ENCODE measurements at places on chromosomes 1 and 21. TPM values are rescaled to one million over a fixed set of nuclear protein-coding genes. Genes with fewer than 3 reads are reported as not detected.

The TIAM1 gene
- polyA plus RNA-seq: not detected

The KIRREL1 gene
- not detected for polyA plus RNA-seq

The KCNJ15 gene
- not detected for polyA plus RNA-seq

The PCP4L1 gene
- polyA plus RNA-seq: not detected

The NUP210L gene
- polyA plus RNA-seq: not detected

The BCAR3 gene
- 3.2 TPM for polyA plus RNA-seq

The PPIAL4G gene
- not detected for polyA plus RNA-seq

The GPR25 gene
- polyA plus RNA-seq: not detected

The SLC44A3 gene
- not detected for polyA plus RNA-seq

The TNFRSF9 gene
- 0.38 TPM for polyA plus RNA-seq

The ZNF683 gene
- not detected for polyA plus RNA-seq

DNA sequence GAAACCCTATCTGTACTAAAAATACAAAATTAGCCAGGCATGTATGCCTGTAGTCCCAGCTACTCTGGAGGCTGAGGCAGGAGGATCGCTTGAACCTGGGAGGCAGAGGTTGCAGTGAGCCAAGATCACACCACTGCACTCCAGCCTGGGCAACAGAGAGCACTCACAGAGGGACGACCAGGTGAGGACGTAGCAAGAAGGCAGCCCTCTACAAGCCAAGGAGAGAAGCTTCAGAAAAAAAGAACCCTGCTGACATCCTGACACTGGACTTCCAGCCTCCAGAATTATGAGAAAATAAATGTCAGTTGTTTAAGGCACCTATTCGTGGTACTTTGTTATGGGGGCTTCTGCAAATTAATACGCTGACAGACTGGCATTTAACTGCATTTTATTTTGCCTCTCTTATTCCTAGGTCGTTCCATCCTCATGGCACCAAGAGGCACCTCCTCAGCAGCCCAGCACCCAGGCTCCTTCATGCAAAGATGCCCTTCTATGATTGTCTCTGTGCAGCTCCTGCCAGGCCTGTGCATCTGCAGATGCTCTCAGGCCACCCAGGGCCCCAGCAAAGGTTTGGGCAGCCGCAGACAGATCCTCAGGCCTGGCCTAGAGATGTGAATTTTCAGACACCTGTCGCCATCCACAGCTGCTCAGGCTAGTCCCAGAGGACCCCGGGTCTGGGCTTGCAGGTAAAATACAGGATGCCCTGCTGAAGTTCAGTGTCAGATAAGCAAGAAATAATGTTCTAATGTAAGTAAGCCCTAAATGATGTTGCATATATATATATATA lies 86.0 kb upstream of the COX20 start:
- no peak for DNase-seq
- H3K4me3 ChIP-seq: no peak overlapping the region
- H3K27ac ChIP-seq: no peak overlapping the region
- H3K4me1 ChIP-seq: peaks cover 6% of the 10 kb centered on the region

- H3K4me1 ChIP-seq: no peaks in the 10 kb centered on the region
- no peaks in the 10 kb centered on the region for H3K36me3 ChIP-seq
- no peaks in the 10 kb centered on the region for H3K27me3 ChIP-seq
- no peak overlapping the region for H3K4me3 ChIP-seq
- DNase-seq: no peak
These were observed 437.6 kb downstream of the TTLL7 start for GRCh38 chr1:83561346-83561745.

- DNase-seq: no peak
- H3K4me3 ChIP-seq: no peak overlapping the region
- H3K27me3 ChIP-seq: peaks cover 8% of the 10 kb centered on the region
- no peak overlapping the region for H3K27ac ChIP-seq
These were observed 171.6 kb upstream of the C1orf174 start for GRCh38 chr1:4071653-4072052.

DNA sequence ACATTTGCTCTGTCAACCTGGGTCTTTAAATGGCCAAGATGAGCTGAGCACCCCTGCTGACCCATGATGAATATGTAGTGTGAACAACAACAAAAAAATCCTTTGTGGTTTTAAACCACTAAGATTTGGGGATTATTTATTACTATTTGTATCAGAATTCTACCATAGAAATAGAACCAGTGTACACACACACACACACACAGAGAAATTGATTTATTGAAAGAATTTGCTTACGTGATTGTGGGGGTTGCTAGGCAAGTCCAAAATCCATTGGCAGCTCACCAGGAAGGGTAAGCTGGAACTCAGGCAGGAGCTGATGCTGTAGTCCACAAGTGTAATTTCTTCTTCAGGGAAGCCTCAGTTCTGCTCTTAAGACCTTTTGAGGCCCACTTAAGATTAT lies 82.5 kb upstream of the MAP1LC3C start:
- no peak overlapping the region for H3K27ac ChIP-seq
- H3K36me3 ChIP-seq: no peaks in the 10 kb centered on the region
- no peak for DNase-seq
- peaks cover 4% of the 10 kb centered on the region for H3K4me1 ChIP-seq

DNA sequence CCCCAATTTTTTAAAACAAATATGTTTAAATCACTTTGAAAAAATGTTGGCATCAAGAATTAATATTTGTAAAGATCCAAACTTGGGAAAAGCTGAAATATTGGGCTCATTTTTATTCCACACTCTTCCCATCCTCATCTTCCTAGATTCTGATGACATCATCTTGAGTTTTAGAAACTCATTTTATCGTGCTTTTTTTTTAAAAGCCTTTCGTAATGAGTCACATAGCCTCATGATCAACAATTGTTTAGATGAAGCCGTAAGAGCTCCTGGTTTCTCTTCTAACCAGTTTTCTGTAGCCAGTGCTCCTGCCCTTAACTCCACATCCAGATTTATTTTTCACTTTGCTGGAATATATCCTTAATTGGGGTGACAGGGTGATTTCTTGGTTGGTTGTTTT lies 78.6 kb downstream of the POFUT2 start:
- no peaks in the 10 kb centered on the region for H3K27me3 ChIP-seq
- H3K36me3 ChIP-seq: peaks cover 17% of the 10 kb centered on the region
- peaks cover 19% of the 10 kb centered on the region for H3K4me1 ChIP-seq
- no peak for DNase-seq
- H3K27ac ChIP-seq: no peak overlapping the region

DNA sequence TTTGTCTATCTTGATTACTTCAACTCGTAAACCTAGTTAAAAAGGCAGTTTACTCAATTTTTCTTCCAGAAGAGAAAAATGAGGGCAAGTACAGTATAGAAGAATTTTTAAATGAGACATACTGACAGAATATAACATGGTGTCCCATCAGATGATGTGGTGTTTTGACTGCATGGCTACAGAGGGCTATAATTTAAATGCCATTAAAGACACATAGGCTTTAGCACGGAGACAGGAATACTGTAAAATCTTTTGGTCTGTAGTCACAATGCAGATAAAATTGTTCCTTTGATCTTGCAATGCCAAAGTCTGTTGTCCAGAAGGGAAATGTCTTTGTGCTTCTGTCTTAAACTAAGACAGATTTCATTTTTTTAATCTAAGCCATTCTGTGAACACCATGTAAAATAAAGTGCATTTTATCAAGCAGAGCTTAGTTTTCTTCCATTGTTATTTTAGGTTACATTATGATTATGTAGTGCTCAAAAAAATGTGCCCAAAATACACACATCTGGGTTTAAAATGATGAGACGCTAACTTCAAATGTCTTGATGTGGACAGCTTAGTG lies 249.6 kb downstream of the PTPRC start:
- H3K36me3 ChIP-seq: no peaks in the 10 kb centered on the region
- H3K4me1 ChIP-seq: peaks cover 4% of the 10 kb centered on the region
- no peak overlapping the region for H3K27ac ChIP-seq
- H3K27me3 ChIP-seq: no peaks in the 10 kb centered on the region
- no peak for DNase-seq
- H3K4me3 ChIP-seq: no peak overlapping the region

- no peak overlapping the region for H3K27ac ChIP-seq
- no peak for DNase-seq
- peaks cover 13% of the 10 kb centered on the region for H3K36me3 ChIP-seq
- peaks cover 25% of the 10 kb centered on the region for H3K4me1 ChIP-seq
These were observed 27.7 kb downstream of the TEX35 start for GRCh38 chr1:178540646-178541045.

GRCh38 chr21:45864436-45864835 lies 117.1 kb upstream of the COL6A1 start:
- H3K27me3 ChIP-seq: peaks cover 6% of the 10 kb centered on the region
- no peak for DNase-seq
- no peak overlapping the region for H3K27ac ChIP-seq

DNA sequence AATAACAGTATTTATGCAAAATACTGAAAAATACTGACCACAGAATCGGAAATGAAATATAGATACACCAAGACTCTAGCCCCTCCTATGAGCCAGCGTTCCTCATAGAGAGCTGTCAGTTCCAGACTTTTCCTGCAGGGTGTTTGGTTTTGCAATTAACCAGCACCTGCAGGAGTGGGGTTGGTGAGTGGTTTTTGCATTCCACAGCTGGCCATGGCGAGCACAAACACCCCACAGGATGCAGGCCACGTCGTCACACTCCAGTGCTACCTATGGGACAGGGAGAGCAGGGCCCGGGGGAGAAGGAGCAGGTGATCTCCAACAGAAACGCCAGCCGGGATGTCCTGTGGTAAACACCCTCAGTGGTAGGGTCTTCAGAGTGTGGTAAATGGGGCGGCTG lies 94.1 kb downstream of the ERG start:
- DNase-seq: no peak
- no peaks in the 10 kb centered on the region for H3K27me3 ChIP-seq
- H3K27ac ChIP-seq: no peak overlapping the region
- H3K4me3 ChIP-seq: no peak overlapping the region
- no peaks in the 10 kb centered on the region for H3K4me1 ChIP-seq
- no peaks in the 10 kb centered on the region for H3K36me3 ChIP-seq

GRCh38 chr21:40481764-40482163 lies 365.2 kb downstream of the DSCAM start:
- H3K36me3 ChIP-seq: no peaks in the 10 kb centered on the region
- no peaks in the 10 kb centered on the region for H3K27me3 ChIP-seq
- DNase-seq: no peak
- H3K4me1 ChIP-seq: no peaks in the 10 kb centered on the region

DNA sequence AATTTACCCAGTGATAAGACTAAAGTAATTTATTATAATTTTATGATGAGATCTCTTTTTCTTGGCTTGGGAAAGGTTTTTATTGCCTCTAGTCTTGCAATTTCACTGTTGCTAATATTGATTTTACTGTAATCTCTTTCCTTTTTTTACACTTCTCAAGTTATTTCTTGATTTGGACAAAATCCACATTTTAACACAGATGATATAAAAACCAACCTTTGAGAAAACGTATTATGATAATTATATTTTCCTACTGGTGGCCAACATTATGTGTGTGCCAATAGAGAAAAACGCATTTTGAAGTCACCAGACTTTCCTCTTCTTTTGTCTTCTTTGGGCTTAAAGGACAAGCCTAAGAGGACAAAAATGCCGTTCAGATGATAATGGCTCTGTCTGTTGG lies 314.9 kb downstream of the PRDM2 start:
- peaks cover 40% of the 10 kb centered on the region for H3K27me3 ChIP-seq
- H3K36me3 ChIP-seq: no peaks in the 10 kb centered on the region
- H3K4me3 ChIP-seq: no peak overlapping the region
- no peaks in the 10 kb centered on the region for H3K4me1 ChIP-seq
- no peak overlapping the region for H3K27ac ChIP-seq

- no peak for DNase-seq
- no peaks in the 10 kb centered on the region for H3K27me3 ChIP-seq
- peaks cover 6% of the 10 kb centered on the region for H3K4me1 ChIP-seq
These were observed 13.9 kb downstream of the FAM151A start for GRCh38 chr1:54609301-54609921.

DNA sequence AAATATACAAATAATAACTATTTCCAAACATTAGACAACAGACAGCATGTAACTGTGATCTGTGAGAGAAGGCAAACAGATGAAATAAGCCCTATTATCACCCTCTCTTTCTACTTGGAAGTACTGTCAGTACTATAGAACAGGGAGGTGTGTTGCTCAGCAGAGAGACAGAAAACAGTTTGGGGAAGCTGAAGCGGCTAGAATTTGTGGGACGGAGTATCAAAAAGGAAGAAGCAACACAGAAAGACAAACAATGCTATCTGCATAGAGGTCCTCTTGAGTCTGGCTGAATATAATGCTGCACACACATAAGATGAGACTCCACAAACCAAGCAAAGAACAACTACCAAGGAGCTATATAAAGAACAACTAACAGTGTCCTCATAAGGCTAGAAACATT lies 59.4 kb downstream of the ZZZ3 start:
- no peak overlapping the region for H3K4me3 ChIP-seq
- H3K27ac ChIP-seq: no peak overlapping the region
- DNase-seq: no peak

- peaks cover 34% of the 10 kb centered on the region for H3K27me3 ChIP-seq
- DNase-seq: no peak
- no peaks in the 10 kb centered on the region for H3K4me1 ChIP-seq
- no peak overlapping the region for H3K4me3 ChIP-seq
These were observed 3.1 kb downstream of the CCDC190 start for GRCh38 chr1:162857850-162858249.

GRCh38 chr1:243287123-243287460 lies 31.3 kb downstream of the SDCCAG8 start:
- peaks cover 29% of the 10 kb centered on the region for H3K4me1 ChIP-seq
- no peaks in the 10 kb centered on the region for H3K27me3 ChIP-seq
- H3K36me3 ChIP-seq: peaks cover 15% of the 10 kb centered on the region
- H3K27ac ChIP-seq: peak overlapping the region; percentile 95
- no peak for DNase-seq

DNA sequence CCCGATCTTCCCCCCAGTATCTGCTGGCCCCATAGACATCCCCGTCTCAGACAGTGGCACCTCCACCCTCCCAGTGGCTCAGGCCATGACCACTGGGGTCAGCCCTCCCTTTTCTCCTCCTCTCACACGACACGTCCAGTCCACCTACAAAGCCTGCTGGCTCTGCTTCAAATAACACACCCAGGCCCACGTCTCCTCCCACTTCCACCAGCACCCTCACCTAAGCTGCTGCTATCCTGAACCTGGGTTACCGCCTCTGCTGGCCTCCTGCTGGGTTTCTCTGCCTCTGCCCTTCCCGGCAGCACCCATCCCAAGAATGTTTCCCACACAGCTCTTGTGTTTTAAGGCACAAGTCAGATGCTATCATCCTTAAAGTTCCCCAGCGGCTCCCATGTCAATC lies 26.0 kb downstream of the MX2 start:
- H3K27ac ChIP-seq: no peak overlapping the region
- no peak overlapping the region for H3K4me3 ChIP-seq
- no peak for DNase-seq
- peaks cover 30% of the 10 kb centered on the region for H3K36me3 ChIP-seq

- no peak overlapping the region for H3K4me3 ChIP-seq
- no peak overlapping the region for H3K27ac ChIP-seq
- DNase-seq: no peak
- H3K27me3 ChIP-seq: peaks cover 30% of the 10 kb centered on the region
- no peaks in the 10 kb centered on the region for H3K36me3 ChIP-seq
These were observed 675.8 kb downstream of the MATN1 start for GRCh38 chr1:30047576-30047975.

GRCh38 chr1:202315576-202316168 lies 26.1 kb downstream of the UBE2T start:
- no peak overlapping the region for H3K27ac ChIP-seq
- peaks cover 30% of the 10 kb centered on the region for H3K27me3 ChIP-seq
- H3K4me3 ChIP-seq: no peak overlapping the region
- H3K4me1 ChIP-seq: no peaks in the 10 kb centered on the region
- peak; percentile 52 for DNase-seq
- H3K36me3 ChIP-seq: no peaks in the 10 kb centered on the region

- peaks cover 13% of the 10 kb centered on the region for H3K27me3 ChIP-seq
- no peak overlapping the region for H3K4me3 ChIP-seq
- DNase-seq: no peak
- no peaks in the 10 kb centered on the region for H3K4me1 ChIP-seq
These were observed 132.2 kb downstream of the ITSN1 start for GRCh38 chr21:33774551-33774950.
